Activated T-cell treated with anti-CD3 and anti-CD28 coated beads, Interleukin-2, amount 50 U/mL, for 1 hour (primary cell): ENCODE measurements at places on chromosomes 16 and 17.

- DNase-seq, result no peak
Observed at GRCh38 chr17:9666461-9667050, 21.2 kb downstream of the USP43 start.

GRCh38 chr17:74746922-74747321, 1.5 kb upstream of the NHERF1 start:
- DNase-seq, result peak; percentile 31

GRCh38 chr16:78395035-78395434, 295.6 kb downstream of the WWOX start:
- no peak for DNase-seq

- no peak for DNase-seq
Observed at GRCh38 chr16:72481419-72481818, 309.5 kb upstream of the PMFBP1 start.

- DNase-seq, result no peak
Observed at GRCh38 chr16:84496991-84497390, 7.5 kb downstream of the MEAK7 start.

DNA sequence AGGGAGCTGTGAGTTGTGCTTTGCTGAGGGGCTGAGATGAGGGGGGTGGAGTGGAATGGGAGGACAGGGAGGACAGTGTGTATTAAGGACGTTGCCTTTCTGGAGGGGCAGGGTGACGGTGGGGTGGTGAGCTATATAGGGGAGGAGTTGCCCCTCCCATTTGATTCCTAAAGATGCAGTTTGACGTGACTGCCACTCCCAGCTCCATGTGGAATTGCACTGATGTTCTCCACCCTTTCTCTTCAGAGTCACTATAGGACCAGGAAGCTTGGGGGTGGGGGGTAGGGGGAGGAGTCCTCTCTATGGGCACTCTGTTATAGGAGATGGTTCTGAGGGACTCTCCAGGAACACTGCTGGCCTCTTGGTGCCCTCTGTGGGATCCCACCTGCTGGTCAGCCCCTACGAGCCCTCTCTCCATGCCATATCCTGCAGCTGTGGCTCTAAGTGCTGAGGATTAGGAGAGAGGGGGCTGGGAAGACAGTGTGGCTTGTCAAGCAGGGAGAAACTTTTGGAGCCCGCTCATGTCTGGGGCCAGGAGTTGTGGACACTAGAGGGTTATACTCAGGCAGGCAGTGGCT, 3.8 kb upstream of the NGFR start:
- DNase-seq, result no peak

GRCh38 chr16:65414284-65414984, 292.6 kb upstream of the CDH11 start:
- DNase-seq, result no peak

DNA sequence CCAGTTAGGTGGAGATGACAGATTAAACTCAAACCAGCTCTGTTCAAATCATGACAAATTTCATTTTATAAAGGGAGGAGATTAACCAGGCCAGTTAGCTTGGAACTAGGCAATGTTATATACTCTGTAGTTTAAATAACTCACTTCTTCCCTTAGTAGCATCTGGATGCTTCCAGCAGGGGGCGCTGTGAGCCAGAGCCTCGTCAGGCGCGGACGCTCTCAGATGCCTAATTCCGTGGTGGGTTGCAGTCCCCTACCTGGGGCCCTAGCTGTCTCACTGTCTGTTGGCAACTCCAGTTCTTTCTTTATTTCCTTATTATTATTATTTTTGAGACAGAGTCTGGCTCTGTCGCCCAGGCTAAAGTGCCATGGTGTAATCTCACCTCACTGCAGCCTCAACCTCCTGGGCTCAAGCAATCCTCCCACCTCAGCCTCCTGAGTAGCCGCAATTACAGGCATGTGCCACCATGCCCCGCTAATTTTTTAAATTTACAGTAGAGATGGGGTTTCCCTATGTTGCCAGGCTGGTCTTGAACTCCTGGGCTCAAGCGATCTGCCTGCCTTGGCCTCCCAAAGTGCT, 17.3 kb upstream of the WFDC1 start:
- DNase-seq, result peak; percentile 69

GRCh38 chr16:12440228-12440530, 363.5 kb downstream of the CPPED1 start:
- no peak for DNase-seq

GRCh38 chr16:72739577-72739976, 308.4 kb downstream of the ZFHX3 start:
- no peak for DNase-seq

GRCh38 chr16:20300312-20301097, 26.8 kb downstream of the GP2 start:
- DNase-seq, result peak; percentile 18

DNA sequence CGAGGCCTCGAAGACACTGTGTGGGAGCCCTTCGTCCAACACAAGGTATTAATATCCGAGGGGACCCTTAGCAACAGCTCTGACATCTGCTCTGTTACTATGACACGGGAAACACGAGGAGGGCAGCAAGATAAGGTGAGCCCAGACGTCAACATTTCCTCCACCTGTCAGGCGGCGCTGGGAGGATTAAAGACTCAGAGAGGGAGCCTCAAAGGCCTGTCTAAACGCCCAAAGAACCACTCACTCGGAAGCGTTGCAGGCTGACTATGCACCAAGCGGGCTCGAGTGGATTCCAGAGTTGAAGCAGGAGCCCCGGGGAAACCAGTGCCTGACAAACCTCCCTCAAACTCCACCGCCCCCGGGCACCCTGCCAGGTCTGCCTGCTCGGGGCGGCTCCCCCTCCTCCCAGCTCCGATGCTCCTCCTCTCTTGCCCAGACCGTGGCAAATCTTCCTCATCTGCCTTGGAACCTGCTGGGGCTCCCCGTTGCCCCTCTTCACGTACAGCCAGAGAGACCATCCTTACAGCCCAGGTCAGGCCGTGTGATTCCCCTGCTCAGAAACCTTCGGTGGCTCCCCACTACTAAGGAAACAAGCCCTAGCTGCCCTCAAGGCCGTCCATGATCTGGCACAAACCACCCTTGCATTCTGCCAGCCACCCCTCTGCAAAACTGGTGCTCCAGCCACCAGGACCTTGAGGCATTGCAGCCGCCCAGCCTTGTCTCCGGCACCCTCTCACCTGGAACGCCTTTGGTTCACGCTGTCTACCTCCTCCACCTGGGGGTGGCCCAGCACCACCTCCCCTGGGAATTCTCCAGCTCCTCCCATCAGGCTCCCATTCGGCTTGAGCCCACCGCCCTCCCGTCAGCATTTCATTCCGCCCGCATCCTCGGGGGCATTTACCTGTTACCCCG, 16.2 kb downstream of the RPH3AL start:
- DNase-seq, result peak; percentile 27

- DNase-seq, result peak; percentile 47
Observed at GRCh38 chr16:30567160-30567990, 4.1 kb downstream of the ZNF688 start.

- no peak for DNase-seq
Observed at GRCh38 chr16:62253966-62254365, 217.7 kb upstream of the CDH8 start.
